ENCODE measurements at places on chromosomes 11 and 22.
A peak's percentile ranks its signal among the peaks of the same experiment; 100 is the strongest.

- no peak for DNase-seq
Observed at GRCh38 chr22:26210334-26210733, 41.1 kb downstream of the SEZ6L start.

DNA sequence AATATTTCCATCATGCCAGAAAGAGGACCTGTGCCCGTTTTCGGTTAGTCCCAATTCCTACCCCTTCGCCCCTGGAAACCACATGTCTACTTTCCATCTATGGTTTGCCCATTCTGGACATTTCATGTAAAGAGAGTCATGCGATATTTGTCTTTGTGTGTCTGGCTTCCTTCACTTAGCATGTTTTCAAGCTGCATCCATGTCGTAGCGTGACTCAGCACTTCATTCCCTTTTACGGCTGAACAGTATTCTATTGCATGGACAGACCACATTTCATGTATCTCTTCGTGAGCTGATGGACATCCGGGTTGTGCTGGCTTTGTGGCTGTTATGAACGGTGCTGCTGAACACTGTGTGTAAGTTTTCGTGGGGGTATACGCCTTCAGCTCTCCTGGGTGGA, 43.4 kb downstream of the SCUBE1 start:
- DNase-seq, result no peak

- DNase-seq, result no peak
Observed at GRCh38 chr11:124329787-124330478, 9.9 kb upstream of the OR8D2 start.

- no peak for DNase-seq
Observed at GRCh38 chr11:11660363-11660740, 38.5 kb upstream of the GALNT18 start.

DNA sequence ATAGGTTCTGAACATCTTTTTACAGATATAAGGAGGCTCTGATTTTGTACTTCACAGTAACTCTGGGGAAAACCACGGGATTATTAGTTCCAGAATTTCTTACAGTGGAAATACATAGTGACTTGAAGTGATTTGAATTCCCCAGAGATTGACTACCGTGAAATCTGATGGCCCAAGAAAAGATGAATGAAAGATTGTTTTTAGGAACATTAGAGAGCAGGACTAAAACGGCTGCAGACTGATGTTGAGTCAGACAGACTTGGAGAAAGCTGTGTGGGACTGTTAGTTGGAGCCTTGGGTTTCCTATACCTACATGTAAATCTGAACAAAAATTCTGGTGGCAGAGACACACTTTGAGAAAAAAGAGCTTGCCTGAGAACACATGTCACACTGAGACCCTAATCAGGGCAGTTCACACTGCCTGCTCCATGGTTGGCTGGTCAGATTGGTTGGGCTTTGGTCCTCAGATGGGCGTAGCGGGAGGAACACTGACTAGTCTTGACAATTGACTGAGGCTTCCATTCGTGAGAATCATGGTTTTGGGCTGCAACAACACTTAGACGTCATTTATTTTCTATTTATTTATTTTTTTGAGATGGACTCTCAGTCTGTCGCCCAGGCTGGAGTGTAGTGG, 6.8 kb downstream of the PPP6R3 start:
- no peak for DNase-seq

DNA sequence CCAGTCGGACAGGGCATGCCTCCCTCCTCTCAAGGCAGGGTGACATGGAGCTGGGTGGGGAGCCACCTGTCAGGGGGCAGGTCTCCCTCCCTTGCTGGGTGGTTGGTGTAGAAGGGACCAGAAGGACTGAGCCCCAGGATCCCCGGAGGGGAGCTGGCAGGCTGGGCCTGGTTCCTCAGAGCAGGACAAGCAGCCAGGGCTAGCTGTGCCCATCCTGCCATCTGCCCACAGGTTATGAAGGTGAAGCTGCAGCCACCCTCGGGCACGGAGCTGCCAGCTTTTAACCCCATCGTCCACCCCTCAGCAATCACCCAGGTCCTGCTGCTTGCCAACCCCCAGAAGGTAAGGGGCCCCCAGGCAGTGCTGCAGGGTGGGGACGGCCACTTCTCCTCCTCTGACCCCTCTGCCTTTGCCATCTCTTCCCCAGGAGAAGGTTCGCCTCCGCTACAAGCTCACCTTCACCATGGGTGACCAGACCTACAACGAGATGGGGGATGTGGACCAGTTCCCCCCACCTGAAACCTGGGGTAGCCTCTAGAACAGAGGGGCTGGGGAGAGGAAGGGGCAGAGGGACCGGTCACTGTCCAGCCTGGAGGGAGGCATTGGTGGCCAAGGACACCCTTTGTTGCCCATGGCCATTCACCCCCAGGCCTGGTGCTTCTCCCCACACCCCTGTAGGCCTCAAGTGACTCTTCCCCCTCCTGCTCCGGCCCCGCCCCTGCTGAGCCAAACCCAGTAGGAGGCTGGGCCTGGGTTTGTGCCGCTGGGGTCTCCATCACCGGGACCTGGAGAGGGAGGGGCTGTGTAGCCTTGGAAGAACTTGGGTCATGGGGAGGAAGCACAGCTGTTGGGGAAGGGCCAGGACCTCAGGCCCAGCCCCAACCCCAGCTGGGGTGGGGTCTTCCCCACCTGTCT, 7.0 kb upstream of the SH3BP1 start:
- no peak for DNase-seq

DNA sequence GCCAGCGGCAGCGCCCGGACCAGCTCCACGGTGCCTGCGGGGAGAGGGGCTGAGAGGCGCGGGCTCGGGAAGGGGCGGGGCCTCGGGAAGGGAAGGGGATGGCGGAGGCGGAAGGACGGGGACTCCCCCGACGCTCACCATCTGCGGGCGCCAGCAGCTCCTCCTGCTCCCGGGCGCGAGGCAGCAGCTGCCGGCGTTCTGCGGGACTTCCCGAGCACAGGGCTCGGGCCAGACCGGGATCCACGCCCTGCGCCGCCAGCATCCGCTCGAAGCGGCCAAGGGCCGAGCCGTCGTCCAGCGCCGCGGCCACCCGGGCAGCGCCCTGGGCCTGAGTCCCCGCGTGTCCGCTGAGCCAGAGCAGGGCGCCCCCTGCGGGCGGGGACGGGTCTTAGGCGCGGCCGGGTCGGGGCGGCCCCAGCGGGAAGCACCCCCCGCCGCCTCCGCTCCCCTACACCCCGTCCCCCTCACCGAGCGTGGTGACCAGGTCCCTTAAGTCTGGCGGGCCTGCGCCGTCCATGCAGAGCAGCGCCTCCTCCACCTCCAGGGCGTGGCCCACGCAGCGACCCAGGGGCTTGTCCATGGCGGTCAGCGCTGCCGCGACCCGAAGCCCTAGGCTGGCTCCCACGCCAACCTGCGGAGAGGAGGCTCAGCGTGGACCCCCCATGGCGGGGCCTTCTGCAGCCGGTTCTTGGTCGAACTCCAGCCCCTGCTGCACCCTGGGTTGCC, 873 bp upstream of the SCO2 start:
- peak; percentile 69 for DNase-seq

- no peak for DNase-seq
Observed at GRCh38 chr11:34457607-34458006, 18.9 kb downstream of the CAT start.

- no peak for DNase-seq
Observed at GRCh38 chr11:79236541-79236971, 204.3 kb downstream of the TENM4 start.

DNA sequence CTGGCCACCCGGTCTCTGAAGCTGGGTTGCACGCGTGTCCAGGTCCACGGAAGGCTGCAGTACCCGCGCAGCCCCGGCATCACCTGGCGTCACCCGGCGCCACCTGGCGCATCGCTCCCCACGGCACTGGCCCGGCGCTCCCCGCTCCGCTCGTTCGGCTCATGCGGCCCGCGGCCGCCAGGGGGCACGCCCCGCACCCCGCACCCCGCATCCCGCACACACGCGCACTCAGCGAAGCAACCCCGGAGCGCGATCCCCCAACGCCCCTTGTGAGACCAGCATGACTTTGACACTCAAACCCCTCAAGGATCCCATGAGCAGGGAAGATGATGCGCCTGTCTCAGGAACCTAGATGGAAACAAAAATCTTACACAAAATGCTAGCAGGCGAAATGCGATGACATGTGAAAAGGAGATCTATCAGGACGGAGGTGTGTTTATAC, 11.9 kb downstream of the B3GNT6 start:
- peak; percentile 78 for DNase-seq

DNA sequence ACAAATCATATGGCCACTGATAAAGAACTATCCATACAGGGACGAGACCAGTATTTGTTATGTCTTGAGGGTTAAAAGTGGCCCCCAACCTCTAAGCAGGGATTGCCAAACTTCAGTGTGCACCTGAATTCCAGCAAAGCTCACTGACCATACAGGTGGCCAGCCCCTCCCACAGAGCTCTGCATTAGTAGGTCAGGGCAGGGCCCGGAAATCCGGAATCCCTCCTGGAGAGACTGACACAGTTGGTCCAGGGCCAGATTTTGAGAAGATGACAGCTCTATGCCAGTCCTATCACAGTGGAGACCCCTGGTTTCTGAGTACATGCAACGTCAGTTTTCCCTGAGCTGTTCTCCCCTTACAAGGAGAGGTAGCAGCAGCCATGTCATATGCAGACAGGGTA, 20.8 kb downstream of the VPS37C start:
- no peak for DNase-seq

GRCh38 chr11:47940904-47941649, 39.3 kb upstream of the PTPRJ start:
- DNase-seq, result no peak

DNA sequence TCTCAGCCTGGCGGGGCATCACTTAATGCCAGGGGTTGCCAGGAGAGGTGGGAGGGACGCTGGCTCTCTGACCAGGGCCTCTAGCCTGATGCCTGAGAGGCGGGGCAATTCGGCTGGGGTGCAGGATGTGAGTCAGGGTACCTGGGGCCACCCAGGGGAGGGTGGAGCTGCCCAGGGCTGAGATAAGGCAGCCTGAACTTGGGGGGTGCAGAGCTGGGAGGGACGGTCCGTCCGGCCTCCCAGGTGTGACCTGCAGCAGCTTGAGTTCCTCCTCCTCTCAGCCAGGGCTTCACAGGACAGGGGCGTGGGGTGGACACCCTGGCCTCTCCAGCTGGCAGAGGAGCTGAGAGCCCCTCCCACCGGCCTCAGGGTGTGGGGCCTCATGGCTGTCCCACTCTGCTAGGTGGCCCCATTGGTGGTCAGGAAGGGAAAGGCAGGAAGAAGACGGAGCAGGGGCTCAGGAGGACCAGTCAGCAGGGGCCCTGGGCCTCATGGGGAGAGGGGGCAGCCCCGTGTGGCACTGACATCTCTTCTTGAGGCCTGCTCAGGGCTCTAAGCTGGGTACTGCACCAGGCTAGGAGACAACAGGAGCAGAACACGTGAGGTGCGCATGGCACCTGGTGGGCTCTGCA, 942 bp upstream of the RPS6KA4 start:
- peak; percentile 65 for DNase-seq

DNA sequence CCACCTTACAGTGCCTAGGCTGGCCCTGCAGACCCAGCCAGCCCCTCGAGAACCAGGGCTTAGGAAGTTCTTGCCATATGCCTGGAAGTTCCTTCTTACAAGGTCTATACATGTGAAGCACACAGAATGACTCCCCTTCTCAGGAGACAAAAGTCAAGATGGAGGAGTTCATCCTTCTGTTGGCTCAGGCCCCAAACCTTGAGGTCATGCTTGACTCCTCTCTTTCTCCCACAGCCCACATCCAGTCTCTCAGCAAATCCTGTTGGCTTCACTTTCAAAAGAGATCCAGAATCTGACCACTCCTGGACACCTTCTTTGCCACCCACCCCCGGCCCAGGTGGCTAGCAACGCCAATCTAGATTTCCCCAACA, 1.7 kb upstream of the CD248 start:
- DNase-seq, result no peak

GRCh38 chr11:44583353-44583669, 17.8 kb downstream of the CD82 start:
- no peak for DNase-seq

- DNase-seq, result no peak
Observed at GRCh38 chr11:67345247-67345919, 8.0 kb downstream of the POLD4 start.

DNA sequence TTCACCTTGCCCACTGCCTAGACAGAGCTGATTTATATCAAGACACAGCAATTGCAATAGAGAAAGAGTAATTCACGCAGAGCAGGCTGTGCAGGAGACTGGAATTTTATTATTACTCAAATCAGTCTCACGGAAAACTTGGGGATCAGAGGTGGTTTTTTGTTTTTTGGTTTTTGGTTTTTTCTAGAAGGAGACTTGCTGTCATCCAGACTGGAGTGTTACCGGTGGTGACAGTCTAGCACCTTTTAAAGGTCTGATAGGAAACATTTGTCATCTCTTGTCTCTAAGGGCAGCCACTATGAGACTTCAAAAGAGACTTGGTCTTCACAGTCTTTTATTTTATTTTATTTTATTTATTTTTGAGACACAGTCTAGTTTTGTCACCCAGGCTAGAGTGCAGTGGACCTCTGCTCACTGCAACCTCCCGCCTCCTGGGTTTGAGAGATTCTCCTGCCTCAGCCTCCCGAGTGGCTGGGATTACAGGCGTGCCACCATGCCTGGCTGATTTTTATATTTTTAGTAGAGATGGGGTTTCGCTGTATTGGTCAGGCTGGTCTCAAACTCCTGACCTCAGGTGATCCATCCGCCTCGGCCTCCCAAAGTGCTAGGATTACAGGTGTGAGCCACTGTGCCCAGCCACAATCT, 19.1 kb downstream of the APOBEC3H start:
- DNase-seq, result no peak

DNA sequence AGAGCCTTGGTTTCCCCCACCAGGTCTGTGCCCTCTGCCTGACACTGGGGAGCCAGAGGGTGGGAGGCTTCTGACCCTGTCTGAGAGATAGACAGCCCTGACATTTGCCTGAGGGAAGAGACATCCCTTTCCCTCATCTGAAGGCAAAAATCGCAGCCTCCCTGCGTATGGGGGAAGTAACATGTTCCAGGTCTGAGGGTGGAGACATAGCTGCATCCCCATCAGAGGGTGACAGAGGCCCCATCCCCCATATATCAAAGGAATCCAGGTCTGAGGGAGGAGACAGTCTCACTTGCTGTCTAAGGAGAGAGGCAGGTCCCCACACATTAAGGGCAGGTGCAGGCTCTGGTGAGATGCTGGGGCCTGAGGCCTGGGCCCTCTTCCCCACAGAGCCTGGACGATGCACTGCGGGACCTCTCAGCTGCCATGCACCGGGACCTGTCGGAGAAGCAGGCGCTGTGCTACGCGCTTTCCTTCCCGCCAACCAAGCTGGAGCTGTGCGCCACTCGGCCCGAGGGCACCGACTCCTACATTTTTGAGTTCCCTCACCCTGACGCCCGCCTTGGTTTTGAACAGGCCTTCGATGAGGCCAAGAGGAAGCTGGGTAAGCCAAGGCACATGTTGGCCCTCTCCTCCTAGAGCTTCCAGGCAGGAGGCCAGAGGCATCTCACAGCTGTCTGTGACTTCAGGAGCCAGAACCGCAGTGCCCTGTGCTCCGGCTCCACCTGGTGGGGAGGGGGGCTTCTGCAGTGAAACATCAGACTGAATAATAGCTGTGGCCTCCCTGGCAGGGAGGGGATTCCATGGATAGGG, 16.1 kb upstream of the RELT start:
- DNase-seq, result no peak

DNA sequence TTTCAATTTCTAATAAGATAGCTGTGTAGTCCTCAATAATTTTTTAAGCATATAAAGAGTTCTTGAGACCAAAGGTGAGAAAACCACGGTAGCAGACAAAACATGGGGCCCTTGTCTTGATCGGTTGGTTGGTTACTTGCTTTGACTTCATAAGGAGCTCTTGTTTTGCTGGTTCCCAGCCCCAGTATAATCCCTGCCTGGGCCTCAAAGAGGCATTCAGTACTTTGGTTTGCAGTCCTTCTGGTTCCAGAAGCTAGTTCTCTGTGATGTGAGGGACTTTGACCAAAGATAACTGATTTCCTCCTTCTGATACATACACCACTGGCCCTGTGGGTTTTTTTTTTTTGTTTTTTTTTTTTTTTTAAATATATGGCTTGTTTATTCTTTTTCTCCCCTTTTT, 17.1 kb downstream of the MARK2 start:
- DNase-seq, result no peak

GRCh38 chr11:111785886-111786412, 19.8 kb upstream of the PPP2R1B start:
- DNase-seq, result no peak

Measured in hematopoietic multipotent progenitor cell treated with erythropoietin and hydrocortisone succinate and interleukin-3 and kit ligand, for 17 days (in vitro differentiated cells).